ENCODE measurements at places on chromosomes 13 and 19. TPM values are rescaled to one million over a fixed set of nuclear protein-coding genes. Genes with fewer than 3 reads are reported as not detected.

DNA sequence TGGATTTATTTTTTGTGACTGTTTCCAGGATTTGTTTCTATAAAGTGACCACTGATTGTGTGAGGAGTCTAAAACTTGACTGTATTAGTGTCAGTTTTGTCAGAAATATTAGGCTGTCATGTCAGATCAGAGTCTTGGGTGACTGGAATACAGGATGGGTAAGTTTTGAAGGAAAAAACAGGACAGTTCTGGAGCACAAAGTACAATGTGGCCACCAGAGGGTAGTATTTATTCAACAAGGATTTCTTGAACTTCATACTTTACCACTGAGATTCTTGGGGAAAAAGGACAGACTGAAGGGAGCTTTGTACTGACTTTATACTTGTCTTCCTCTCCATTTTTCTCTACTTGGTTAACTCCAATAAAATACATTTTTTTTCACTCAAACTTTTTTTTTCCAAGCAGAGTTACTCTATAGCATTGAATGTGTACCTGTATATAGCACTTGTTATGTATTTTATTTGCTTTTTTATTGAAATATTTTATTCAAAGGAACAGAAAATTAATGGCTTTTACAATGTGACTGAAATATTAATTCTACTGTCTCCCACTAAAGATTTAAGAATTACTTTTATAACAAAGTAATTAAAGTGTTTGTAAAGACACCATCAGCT is 51.1 kb downstream of the LMO7 start:
- H3K27me3 ChIP-seq = no peaks in the 10 kb centered on the region
- H3K4me1 ChIP-seq = peaks cover 57% of the 10 kb centered on the region
- no peak for DNase-seq
- H3K36me3 ChIP-seq = peaks cover 10% of the 10 kb centered on the region
- no peak overlapping the region for H3K27ac ChIP-seq
- no peak overlapping the region for H3K4me3 ChIP-seq

DNA sequence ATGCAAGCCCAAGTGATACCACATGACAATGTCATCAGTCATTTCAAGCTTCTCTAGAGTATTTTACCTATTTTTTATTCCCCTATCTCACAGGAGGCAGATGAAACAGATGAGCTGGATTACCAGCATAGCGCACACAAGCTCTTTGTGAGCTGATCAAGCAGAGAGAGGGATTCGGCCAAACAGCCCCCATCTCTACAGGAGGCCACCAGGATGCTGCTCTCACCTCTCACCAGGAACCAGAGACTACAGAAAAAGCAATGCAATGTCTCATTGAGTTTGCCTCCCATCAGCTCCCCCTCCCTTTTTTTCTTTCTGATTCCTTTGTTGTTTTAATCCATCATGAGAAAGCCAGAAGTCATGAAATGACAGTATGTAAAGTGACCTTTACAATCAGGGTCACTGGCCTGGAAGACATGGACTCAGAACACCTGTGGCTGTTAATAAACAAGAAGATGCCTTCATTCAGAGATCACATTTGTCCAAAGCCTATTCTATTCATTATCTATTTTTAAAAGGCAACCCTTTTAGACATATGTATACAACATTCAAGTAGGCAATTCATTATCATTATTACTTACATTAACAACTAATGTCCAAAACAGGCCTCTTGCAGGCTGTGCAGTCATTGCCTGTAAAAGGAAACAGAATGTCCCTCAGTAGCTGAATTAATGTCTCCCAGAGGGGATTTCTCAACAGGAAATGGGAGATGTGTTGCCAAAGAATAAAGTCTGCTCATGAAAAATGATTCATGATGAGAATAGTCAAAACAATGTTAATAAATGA is 656.6 kb downstream of the TBC1D4 start:
- H3K4me1 ChIP-seq = peaks cover 13% of the 10 kb centered on the region
- DNase-seq = no peak
- peak overlapping the region; percentile 55 for H3K27ac ChIP-seq
- H3K36me3 ChIP-seq = no peaks in the 10 kb centered on the region
- H3K27me3 ChIP-seq = no peaks in the 10 kb centered on the region
- H3K4me3 ChIP-seq = no peak overlapping the region

The SIGLEC5 gene
- not detected for total RNA-seq

- peaks cover 2% of the 10 kb centered on the region for H3K36me3 ChIP-seq
- H3K4me1 ChIP-seq = peaks cover 20% of the 10 kb centered on the region
- no peak overlapping the region for H3K4me3 ChIP-seq
- H3K27me3 ChIP-seq = no peaks in the 10 kb centered on the region
- no peak for DNase-seq
These were observed 24.9 kb upstream of the WDR18 start for GRCh38 chr19:958967-959855.

DNA sequence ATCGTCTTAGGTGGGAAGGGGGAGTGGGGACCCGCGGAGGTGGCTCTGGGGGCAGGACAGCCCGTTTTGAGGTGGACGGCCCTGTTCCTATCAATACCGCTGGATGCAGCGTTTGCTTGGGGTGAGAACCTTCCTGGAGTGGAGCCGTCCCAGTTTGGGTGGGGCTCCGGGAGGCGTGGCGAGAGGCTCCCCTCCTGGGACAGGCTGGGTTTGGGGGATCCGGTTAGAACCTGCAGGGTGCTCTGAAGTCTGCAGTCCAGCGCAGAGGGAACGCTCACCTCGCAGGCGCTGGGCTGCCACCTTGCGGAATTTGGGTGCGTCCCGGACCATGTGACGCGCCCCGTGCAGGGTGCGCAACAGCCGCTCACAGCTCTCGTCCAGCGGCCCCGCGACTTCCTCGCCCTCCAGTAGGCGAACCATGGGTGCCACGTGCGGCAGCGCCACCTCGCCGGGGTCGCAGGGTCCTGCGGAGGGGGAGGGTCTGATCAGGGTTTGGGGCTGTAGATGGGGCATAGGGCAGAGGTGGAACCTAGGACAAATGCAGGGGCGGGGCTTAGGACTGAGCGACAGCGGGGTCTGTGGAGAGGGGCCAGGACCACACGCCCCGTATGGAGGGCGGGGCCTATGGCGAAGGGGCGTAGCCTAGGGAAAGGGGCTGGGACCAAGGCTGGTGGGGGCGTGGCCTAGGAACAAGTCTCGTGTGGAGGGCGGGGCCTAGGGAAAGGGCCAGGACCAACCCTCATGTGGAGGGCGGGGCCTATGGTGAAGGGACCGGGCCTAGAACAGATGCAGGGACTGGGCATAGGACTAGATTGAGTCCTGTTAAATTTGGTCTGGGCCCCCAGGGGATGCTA is 13.8 kb downstream of the SH2D3A start:
- DNase-seq = peak; percentile 83
- peaks cover 15% of the 10 kb centered on the region for H3K4me1 ChIP-seq
- H3K27ac ChIP-seq = no peak overlapping the region
- H3K27me3 ChIP-seq = no peaks in the 10 kb centered on the region
- peak overlapping the region; percentile 68 for H3K4me3 ChIP-seq

The KIRREL2 gene
- total RNA-seq = not detected

- no peaks in the 10 kb centered on the region for H3K36me3 ChIP-seq
- H3K4me1 ChIP-seq = no peaks in the 10 kb centered on the region
- H3K27ac ChIP-seq = no peak overlapping the region
- H3K27me3 ChIP-seq = peaks cover 5% of the 10 kb centered on the region
These were observed 986.0 kb upstream of the SPRY2 start for GRCh38 chr13:81326913-81327312.

- no peak overlapping the region for H3K4me3 ChIP-seq
- no peak for DNase-seq
- H3K36me3 ChIP-seq = no peaks in the 10 kb centered on the region
- peak overlapping the region; percentile 53 for H3K27ac ChIP-seq
- H3K27me3 ChIP-seq = no peaks in the 10 kb centered on the region
These were observed 518.1 kb downstream of the UQCRFS1 start for GRCh38 chr19:28694812-28695211.

DNA sequence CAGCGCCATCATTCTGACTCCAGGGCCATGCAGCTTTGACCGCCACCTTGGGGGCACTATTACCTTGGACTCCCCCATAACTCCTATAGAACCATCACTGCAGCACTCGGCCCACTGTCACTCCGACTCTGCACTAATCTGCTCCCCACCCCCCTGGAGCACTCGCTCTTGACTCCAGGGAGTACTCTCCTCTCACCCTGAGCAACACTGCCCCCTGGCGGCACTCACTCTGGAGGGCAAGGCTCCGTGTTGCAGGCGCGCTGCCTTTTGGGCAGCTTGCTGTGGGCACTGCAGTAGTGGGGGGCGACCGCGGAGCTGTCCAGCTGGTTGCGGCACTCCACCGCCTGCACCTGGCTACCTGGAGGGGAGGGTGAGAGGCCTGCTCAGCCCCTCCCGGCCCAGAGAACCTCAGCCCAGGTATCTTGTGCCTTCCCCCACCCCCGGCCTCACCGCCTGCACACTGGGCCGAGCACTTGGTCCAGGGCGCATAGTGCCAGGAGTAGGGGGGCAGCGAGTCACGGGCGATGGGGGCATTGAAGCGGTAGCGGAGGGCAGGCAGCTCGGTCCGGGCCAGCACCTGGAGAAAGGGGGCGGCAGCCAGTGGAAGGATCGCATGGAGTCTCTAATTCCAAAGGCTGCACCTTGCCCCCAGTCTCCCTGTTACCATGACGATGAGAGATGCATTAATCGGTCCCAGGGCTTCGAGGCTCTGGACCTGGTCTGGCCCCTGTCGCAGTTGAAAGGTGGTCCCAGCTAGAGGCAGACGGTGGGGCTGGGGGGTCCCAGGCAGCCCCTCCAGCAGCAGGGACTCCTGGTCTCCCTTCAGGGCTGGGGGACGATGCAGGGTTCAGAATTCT is 8.9 kb upstream of the MYO1F start:
- H3K4me3 ChIP-seq = no peak overlapping the region

The U2AF1L4 gene
- 44.9 TPM for total RNA-seq

The ANGPTL8 gene
- not detected for total RNA-seq

DNA sequence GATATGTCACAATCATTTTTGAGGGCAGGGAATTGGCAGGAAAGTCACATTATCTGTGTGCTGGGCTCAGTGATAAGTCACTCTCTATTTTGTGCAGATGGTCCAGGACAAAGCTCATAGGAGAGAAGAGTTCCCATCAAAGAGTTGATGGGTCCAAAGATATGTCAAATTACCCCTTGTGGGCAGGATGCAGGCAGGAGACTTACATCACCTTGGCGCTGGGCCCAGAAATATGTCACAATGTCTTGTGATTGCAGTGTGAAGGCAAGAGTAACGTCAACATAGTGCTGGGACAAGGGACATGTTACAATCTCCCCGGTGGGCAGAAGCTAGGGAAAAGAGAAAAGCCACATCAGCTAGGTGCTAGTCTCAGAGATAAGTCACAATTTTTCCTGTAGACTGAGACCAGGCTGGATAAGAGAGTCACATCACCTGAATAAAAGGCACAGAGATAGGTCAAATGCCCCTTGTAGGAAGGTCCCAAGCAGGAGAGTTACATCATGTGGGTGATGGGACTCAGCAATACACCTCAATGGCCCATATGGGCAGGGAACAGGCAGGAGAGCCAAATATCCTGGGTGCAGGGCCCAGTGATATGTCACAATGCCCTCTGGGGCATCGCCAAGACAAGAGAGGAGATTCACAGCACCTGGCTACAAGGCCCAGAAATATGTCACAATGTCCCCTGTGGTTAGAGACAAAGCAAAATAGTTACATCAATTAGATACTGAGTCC is 47.9 kb downstream of the ZNF99 start:
- no peaks in the 10 kb centered on the region for H3K36me3 ChIP-seq
- H3K27ac ChIP-seq = no peak overlapping the region
- H3K27me3 ChIP-seq = no peaks in the 10 kb centered on the region

The OR7C1 gene
- not detected for total RNA-seq

The PALM gene
- total RNA-seq = 236 TPM

The LILRB2 gene
- total RNA-seq = not detected

DNA sequence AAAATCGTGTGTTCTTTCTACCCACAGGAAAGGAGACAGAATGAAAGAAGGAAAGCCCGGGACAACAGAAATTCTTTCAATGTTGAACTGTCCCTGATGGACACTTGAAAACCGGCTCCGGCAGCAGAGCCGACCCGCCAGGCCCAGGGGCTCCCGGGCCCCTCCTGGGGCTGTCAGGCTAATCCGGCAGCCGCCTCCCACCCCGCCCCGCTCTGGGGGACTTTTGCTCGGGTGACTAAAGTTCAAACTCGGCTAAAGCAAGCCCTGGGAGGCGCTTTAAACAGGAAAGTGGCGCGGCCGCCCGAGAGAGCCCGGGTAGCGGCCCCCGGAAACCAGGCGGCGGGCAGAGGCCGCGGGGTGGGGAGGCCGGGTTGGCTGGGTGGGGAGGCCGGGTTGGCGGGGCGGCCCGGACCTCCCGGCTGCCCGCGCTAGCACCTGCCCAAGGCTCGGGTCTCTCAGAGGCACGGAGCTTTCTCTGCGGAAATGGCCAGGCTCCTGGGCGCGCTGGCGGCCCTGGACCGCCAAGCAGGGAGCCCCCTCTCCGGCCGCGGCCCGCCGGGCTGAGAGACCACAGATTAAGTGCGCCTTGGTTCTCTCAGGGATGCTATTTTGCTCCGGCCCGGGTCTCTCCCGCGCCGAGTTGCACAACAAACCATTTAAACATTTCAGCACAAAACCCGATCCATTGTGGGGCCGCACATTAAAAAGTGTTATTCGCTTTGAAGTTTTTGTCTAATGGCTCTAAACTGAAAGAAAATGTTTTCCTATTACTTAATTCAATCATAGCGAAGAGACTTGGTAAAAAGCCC is 2.6 kb upstream of the GSX1 start:
- peaks cover 3% of the 10 kb centered on the region for H3K36me3 ChIP-seq
- H3K27me3 ChIP-seq = peaks cover 61% of the 10 kb centered on the region
- no peak overlapping the region for H3K27ac ChIP-seq
- peaks cover 24% of the 10 kb centered on the region for H3K4me1 ChIP-seq
- H3K4me3 ChIP-seq = no peak overlapping the region
- DNase-seq = no peak

DNA sequence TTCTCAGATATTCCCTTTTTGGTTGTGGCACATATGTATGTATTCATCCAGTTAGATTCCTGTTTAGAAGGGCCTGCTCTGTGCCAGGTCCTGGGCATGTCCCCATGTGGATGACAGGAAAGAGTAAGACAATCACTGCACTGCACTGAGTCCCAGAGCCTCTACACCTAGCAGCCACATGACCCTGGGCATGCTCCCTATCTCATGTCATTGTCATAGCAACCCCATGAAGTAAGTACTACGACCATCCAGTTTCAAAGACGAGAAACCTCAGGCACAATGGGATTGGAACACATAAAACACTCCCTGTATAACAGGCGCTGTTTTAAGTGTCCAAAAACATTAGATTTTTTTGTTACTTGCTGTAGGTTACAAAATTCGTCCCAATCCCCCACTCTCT is 594.4 kb downstream of the UQCRFS1 start:
- no peaks in the 10 kb centered on the region for H3K36me3 ChIP-seq
- H3K27ac ChIP-seq = no peak overlapping the region
- H3K4me1 ChIP-seq = no peaks in the 10 kb centered on the region

Measured in osteocyte (in vitro differentiated cells).